ENCODE measurements at places on chromosomes 16 and 17.
A peak's percentile ranks its signal among the peaks of the same experiment; 100 is the strongest.

DNA sequence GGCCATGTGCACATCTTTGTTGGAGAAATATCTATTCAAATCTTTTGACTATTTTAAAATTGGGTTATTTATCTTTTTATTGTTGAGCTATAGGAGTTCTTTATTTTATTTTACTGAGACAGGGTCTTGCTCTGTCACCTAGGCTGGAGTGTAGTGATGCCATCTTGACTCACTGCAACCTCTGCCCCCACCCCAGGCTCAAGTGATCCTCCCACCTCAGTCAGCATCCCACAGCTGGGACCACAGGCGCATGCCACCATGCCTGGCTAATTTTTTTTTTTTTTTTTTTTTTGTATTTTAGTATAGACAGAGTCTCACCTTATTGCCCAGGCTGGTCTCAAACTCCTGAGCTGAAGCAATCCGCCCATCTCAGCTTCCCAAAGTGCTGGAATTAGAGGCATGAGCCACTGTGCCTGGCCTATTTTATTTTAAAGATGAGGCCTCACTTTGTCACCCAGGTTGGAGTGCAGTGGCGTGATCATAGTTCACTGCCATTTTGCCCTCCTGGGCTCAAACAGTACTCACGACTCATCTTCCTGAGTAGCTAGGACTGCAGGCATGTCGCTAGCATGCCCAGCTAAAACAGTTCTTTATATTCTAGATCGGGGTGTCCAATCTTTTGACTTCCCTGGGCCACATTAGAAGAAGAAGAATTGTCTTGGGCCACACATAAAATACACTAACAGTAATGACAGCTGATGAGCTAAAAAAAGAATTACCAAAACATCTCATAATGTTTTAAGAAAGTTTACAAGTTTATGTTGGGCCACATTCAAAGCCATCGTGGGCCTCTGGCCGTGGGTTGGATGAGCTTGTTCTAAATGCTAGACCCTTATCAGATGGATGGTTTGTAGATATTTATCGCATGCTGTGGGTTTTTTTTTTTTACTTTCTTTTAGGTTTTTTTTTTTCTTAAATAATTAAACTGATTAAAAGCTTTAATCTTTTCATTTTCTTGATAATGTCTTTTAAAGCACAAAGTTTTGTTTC is 13.7 kb downstream of the TENT4B start:
- DNase-seq = no peak

DNA sequence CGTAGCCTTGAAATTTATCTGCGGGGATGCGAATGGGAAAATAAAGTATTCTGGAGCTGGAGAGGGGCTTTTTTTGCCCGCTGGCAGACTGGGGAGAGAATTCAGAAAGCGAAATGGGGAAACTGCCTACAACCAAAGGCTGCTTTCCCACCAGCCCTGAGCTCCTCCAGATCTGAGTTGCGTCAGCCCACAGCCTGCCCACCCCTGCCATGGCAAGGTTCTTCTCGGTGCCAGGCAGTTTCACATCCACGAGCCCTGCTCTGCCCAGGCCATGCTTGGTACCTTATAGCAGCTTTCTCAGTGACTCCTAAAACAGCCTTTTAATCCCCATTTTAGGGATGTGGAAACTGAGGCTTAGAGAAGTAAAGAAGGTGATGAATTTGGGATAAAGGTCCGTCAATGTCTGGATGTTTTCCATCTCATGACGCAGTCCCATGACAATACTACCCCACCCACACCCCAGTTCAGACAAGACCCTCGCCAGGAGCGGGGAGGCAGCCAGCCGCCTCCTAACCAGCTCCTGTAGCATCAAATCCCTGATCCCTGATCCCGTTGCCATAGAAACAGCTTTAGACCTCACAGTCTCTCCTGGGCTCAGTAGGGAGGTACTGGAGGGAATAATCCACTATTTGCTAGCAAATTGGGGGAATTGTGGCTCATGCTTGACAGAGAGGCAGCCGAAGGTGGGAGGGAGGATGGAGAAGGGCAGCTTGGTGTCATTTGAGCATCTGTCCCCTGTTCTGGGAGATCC is 113.5 kb downstream of the MGAT5B start:
- peak; percentile 22 for DNase-seq

DNA sequence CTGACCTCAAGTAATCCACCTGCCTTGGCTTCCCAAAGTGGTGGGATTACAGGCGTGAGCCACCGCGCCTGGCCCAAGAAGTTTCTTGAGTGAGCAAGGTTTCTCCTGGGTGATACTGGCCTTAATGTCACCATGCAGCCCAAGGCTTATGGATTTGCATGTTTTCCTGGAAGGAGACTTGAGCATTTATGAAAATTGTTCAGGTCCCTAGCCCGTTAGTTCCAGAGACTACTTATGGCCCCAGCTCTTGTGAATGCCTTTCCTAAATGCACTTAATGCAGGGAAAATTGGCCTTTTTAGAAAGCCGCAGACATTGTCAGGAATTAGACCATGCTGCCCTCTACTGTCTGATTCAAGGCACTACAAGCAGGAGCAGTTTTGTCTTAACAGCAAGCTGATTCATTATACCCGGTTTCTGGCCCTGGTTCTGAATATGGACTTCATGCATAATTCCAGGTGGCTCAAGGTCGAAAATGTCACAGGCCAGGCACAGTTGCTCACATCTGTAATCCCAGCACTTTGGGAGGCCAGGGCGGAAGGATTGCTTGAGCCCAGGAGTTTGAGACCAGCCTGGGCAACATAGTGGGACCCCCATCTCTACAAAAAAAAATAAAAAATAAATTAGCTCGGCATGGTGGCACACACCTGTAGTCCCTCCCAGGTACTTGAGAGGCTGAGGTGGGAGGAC is 91.3 kb downstream of the SNX29 start:
- peak; percentile 64 for DNase-seq

- DNase-seq = no peak
These were observed 7.5 kb downstream of the NETO2 start for GRCh38 chr16:47136099-47136842.

DNA sequence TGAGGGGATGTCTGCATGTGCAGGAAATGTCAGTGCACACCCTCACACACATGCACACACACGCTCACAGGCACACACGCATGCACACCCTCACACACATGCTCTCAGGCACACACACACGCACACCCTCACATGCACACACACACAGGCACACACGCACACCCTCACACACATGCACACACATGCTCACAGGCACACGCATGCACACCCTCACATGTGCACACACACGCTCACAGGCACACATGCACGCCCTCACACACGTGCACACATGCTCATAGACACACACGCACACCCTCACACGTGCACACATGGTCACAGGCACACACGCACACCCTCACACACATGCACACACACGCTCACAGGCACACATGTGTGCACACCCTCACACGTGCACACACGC is 77.6 kb upstream of the ZNF469 start:
- no peak for DNase-seq

All from nucleus accumbens (tissue), 56 donors.